Brain pericyte (primary cell): ENCODE measurements at places on chromosomes 2 and 18.

- DNase-seq: peak; percentile 72
Measured at GRCh38 chr2:171858397-171858958, 35.6 kb downstream of the SLC25A12 start.

- DNase-seq: no peak
Measured at GRCh38 chr18:35514752-35515459, 17.1 kb upstream of the INO80C start.

- no peak for DNase-seq
Measured at GRCh38 chr2:234873828-234874173, 78.0 kb upstream of the SH3BP4 start.

GRCh38 chr2:145751629-145752028 lies 1231.7 kb upstream of the ZEB2 start:
- DNase-seq: no peak

DNA sequence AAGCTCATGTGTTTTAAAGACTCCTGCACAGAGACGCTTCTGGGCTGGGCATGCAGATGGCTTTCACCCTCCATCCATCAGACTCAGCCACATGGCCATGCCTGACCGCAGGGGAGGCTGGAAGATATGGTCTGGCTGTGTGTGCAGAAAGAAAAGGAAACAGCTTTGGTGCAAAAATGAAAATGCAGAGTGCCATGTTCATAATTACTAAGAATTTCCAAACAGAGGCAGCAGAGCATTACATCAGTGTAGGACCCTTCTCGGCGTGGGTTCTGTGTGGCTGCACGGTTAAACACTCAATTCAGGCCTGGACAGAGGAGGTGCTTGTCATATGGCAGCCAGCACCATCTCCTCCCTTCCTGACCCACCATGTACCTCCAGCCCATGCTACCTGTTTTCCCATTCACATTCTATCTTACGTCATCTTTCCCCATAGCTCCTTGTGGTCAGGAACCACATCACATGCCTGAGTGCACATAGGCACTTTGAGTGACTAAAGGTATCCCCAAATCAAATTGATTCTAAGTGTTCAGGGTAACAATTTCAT lies 200.3 kb upstream of the ID2 start:
- DNase-seq: no peak

- peak; percentile 1 for DNase-seq
Measured at GRCh38 chr18:37019157-37019827, 190.4 kb downstream of the KIAA1328 start.

DNA sequence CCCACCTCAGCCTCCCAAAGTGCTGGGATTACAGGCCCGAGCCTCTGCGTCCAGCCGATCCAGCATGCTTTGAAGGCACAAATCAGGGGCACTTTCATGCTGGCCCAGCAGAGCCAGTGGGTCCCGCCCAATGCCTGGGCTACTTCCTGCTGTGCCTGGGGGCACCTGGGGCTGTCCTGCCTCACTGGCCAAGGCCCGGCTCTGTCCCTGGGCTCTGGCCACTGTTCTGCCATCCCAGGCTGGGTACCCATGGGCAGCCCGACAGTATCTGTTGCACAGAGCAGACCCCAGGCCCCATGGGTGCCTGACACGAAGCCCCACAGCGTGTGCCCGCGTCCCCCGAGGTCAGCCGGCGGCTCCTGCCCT lies 6.8 kb upstream of the GAL3ST2 start:
- DNase-seq: no peak

DNA sequence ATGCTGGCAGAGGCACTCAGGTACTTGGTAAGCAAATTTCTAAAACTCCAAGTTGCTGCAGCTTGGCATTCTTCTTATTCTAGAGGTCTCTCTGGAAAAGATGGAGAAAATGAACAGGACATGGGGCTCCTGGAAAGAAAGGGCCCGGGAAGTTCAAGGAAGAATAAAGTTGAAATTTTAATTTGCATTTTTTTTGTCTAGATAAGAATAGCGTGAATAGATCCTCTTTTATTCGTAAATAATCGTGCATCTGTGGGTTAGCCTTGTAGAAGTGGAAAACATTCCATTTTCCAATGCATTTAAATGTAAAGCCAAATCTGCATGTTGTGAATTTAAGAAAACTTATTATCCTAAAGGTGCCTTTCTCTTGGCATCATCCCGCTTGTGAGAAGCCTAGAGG lies 61.0 kb downstream of the TNFRSF11A start:
- no peak for DNase-seq

DNA sequence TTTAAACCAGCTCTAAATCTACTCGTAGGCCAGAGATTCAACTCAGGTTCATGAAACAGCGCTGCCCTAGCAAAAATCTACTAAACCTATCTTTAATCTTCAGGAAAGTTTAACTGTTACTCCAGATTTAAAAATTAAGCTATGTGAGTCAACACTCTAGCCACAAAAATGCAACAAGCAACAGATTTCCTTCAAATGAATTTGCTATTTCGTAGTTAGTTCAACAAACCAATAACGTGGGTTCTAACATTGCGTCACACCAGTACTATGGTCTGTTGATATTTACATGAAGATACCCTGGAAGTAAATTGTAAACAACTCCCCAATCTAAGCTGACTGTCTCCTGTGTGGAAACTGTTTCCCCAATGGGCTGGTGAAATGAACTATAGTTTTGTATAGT lies 71.2 kb downstream of the FIGN start:
- DNase-seq: no peak

- no peak for DNase-seq
Measured at GRCh38 chr2:135931776-135932443, 53.5 kb downstream of the DARS1 start.

- DNase-seq: no peak
Measured at GRCh38 chr2:62313449-62314227, 117.7 kb downstream of the B3GNT2 start.

DNA sequence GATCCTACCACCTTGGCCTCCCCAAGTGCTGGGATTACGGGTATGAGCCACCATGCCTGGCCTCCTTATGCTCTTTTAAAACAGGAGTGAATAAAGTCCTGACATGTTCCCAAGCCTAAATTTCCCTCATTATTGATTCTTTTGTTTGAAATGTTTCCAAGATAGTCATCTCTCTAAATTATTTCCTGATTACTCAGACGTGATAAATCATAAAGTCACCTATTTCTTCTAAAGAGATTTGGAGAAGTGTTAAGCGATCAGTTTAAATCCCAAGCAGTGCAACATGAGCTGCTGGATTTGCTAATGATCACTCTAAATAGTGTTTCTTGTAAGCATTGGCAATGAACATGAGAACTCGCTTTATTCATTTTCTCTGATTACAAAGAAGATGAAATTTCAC lies 51.8 kb downstream of the PMAIP1 start:
- no peak for DNase-seq

- no peak for DNase-seq
Measured at GRCh38 chr2:62539606-62540407, 33.8 kb upstream of the TMEM17 start.

- no peak for DNase-seq
Measured at GRCh38 chr18:36454245-36454644, 156.7 kb downstream of the FHOD3 start.

DNA sequence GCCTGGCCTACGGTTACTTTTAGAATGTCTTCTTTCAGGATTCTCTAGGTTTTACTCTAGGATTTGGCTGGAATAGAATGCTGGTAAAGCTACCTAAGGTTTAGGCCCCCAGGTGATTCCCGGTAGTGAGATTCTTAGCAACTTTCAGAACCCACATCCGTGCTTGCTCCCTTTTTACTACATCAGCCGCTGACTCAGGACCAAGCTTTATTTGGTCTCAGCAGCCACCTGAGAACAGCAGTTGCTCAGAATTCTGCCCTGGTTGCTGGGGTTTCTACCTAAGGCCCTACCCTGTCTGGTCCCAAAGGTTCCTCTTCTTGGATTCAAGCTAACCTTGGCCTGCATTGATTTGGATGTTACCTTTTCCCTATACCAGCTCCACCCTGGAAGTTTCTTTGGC lies 36.1 kb upstream of the NDUFV2 start:
- DNase-seq: no peak

DNA sequence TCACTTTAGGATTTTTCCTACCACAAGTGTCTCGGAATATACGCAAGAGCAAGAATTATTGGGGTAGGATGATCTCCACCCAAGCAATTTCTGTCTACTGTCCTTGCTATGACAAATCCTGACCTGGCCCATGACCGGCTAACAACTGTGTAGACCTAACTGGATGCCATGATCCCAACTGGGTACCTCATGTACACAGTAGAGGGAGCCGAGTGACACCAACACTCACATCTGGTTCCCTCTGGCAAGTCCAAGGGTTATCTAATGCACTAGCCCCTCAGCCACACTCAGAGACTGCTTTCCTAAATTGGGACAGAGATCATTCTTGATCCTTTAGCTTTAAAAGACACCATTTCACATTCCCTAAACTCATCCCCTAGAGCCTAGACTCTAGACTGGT lies 60.7 kb upstream of the ZNF532 start:
- DNase-seq: no peak

- no peak for DNase-seq
Measured at GRCh38 chr2:173955004-173955403, 10.2 kb downstream of the SP3 start.

DNA sequence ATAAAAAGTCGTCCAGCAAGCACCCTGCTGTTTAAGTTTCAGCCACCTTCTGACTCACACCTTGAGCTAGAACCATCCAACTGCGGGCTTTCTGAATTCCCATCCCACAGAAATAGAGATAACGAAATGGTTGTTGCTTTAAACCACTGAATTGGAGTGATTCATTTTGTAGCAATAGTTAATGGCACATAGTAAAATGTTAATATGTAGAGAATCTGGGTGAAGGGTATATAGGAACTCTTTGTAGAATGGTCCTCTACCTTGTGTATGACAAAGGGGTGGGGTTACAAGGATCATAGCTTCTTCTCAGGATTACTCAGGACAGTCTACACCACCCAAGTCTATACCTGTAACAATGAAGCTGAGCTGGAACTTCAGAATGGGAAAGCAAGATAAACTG lies 2.4 kb upstream of the MAPRE3 start:
- no peak for DNase-seq

GRCh38 chr2:231482806-231483391 lies 18.6 kb upstream of the NCL start:
- DNase-seq: peak; percentile 30

DNA sequence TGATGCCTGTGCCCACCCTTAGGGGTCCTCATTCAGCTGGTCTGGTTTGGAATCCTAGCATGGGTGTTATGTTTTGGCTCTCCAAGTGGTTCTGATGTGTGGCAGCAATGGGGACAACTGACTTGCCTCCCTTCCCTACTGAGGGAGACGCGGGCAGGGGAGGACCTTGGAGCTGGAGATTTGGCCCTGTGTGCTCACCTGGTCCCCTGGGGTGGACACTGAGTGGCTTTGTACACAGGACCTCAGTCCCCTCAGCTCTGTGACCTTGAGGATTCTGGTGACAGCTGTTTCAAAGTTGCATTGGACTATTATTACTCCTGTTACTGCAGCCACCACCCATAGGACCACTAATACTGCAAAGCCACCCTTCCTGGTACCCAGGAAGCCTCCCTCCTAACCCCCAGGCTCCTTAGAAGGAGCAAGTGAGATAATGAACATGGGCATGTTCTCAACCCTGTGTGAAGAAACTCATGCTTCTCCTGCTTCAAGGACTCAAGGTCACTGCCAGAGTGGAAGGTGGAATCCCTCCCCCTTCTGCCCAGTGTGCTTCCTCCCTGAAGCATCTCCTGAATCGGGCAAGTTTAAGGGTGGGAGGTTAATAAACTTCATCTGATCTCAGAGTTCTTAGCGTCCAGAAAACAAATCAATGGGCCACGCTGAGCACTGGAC lies 26.5 kb downstream of the TMEM182 start:
- no peak for DNase-seq

DNA sequence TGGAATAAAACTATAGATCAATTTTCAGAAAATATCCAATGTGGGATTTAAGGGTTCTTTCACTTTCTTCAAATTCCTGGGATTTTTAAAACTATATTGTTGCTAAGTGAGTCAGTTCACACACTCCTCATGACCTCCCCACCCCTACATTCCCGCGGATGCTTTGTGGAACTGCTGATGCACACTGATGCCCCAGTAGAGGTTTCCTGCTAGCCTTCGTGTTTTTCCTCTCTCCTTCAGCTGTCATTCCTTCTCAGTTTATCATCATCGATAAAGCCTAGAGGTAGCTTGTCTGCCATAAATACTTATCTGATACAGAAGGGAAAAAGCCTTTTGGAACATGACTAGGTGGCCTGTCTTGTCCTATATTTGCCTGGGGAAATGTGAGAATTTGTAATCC lies 67.4 kb upstream of the GALNT5 start:
- no peak for DNase-seq

GRCh38 chr2:225437319-225437718 lies 37.8 kb downstream of the NYAP2 start:
- no peak for DNase-seq

DNA sequence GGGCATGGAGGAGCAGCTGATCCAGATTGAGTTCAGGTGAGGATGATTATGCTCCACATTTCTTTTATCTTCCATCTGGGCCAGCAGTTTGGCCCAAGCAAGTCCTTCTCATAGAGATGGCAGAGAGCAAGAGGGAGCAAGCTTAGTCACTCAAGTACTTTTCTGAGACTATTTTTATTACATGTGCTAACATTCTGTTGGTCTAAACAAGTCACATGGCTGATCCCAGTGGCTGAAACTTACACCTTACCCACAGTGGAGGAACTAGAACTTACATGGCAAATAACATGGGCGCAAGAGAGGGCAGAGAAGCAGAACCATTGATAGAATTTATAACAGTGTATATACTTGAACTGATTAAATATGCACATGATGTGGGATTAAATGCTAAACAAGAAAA lies 105.7 kb downstream of the KYNU start:
- DNase-seq: no peak

DNA sequence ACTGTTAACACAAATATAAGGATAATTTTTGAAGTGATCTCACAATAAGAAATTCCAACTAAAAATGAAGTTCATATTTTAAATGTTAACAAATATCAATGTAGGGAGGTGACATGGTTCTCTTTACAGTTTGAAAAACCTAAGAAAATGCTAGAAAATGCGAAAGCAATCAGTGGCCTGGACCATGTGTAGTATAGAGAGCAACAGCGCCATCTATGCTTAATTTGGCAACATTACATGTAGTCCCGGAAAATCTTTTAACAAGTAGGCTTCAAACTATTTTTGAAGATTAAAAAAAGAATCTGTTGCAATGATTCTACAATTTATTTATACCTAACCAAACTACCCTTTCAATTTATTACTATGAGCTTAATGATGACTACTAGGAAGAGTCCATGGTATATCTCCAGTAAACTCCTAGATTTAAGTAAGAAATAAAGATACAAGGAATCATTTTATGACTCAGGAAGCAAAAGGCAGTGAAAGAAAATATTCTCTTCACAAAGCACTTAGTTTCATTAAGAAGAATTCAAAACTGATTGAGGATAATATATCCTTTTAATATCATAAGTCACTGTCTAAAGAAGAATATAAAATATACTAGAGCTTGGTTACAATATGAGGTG lies 33.3 kb downstream of the NDUFA10 start:
- peak; percentile 29 for DNase-seq

- no peak for DNase-seq
Measured at GRCh38 chr18:48468151-48468550, 59.0 kb upstream of the ZBTB7C start.

DNA sequence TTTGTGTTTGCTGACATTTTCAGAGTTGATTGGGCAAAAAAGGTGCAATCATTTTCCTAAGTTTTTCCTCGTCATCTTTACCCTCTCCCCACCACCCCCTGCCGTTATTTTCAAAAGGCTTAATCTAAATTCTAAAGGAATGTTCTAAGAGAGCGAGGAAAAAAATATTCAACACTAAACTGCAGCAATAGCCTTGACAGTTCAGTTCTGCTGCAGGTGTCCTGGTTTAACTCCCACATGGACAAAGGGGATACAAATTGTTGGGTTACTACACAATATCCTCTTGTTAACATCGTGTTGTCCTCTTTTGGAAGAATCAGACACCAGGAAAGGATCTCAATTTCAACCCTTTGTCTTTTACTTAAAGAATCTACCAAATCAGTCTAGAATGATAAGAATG lies 696.5 kb downstream of the NRXN1 start:
- no peak for DNase-seq
